Vagina (tissue), 2 donors: ENCODE measurements at places on chromosomes 16 and 17.

DNA sequence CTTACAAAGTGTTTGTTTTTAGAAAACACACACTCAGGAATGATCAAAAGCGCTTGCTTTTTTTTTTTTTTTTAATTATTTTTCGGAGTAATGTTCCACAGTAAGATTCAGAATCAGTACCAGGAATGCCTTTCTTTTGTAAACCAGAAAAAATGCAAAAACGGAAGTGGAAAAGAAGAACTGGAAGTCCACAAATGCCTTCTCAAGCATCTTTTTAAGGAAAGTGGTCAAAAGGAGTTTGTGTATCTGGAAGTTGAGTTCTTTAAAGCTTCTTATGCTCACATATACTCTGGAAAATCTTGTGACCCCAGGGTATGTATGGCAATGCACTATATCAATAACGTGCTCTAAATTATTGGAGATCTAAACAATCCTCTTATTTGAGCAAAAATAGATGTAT, 126.0 kb downstream of the ABCA8 start:
- DNase-seq, result no peak

- DNase-seq, result no peak
These were observed 19.9 kb downstream of the RPH3AL start for GRCh38 chr17:332558-333322.

DNA sequence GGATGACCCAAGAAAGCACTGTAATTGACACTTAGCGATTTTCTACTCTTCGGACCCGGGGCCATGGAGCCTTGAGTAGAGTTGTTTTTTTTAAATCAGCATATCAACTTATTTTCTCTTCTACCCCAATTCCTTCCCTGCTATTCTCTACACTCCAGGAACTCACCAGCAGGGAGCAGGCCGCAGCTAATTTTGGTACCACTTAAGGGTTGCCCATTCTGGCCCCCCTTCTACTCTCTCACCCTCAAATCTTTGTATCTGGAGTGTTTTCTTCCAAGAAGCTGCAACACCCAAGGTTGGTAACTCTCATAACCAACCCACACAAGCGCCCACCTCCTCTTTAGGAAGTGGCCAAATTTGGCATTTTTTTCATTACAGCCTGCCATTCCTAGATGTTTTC, 5.5 kb upstream of the ERAL1 start:
- DNase-seq, result no peak

GRCh38 chr17:82767041-82767754, 15.3 kb downstream of the TBCD start:
- no peak for DNase-seq
